ENCODE measurements at places on chromosomes 3 and 15.

DNA sequence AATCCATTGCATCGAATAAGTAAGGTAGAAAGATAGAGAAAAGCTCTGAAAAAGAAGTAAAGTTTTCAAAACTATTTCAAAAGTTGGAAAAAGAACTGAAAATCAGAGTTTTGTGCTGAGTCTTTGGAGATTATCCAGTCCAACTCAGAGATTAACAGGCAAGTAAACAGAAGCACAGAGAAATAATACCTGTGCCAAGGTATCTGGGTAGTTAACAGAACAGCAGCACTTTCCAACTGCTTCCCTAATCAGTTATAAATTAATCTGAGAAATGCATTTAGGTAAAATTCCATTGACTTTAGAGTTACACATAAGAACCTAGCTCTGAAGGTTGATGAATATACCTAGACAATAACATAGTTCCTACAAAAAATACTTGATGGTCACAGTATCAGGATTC lies 355.3 kb downstream of the TBC1D5 start:
- no peak for DNase-seq

DNA sequence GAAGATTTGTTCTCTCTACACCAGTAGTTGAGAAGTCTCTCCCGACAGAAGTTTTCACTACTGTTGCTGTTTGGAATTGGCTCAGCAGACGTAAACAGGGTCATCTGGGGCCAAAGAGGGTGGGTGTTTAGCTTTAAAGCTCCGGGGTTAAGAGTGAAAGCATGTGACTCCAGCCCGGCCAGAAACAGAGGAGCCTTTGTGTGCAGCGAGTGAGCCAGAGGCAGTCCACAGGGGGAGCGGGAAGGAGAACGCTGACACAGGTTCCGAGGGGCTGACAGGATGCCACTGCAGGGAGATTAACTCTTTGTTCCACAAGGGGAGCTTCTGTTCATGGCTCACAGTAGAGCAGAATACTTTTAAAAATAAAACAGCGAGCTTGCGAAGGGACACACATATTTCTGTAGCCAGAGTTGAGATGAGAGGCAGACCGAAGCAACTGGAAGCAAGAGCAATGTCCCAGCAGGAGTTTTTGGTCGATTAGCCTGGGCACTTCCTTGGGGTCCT lies 26.9 kb downstream of the BMF start:
- no peak for DNase-seq

- no peak for DNase-seq
Measured at GRCh38 chr15:98776607-98777281, 128.4 kb downstream of the IGF1R start.

GRCh38 chr15:64456634-64457108 lies 3.7 kb upstream of the ZNF609 start:
- DNase-seq: no peak

GRCh38 chr15:74716651-74717050 lies 8.7 kb downstream of the CYP1A1 start:
- DNase-seq: no peak

DNA sequence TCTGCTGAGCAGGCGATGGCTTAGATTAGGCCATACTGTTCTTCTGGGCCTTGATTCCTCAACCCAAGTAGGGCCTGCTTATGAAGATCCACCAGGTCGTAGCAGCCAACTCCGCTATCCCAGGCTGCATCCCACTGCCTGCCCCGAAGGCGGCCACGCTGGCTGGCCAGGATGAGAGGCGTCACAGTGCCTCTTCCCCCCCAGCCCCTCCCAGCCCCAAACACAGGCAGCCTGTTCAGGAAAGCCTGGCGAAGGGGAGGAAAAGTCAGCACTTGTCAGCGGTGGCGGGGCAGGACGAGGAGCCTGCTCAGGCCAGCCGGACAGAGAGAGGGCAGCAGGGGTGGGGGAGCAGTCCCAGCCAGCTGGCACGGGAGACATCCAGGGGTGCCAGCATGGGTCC lies 11.2 kb downstream of the PTH1R start:
- no peak for DNase-seq

GRCh38 chr3:192122832-192123594 lies 604.3 kb downstream of the FGF12 start:
- no peak for DNase-seq

- DNase-seq: no peak
Measured at GRCh38 chr3:188941103-188941502, 230.7 kb upstream of the TPRG1 start.

- DNase-seq: no peak
Measured at GRCh38 chr3:165144271-165144670, 51.9 kb downstream of the SLITRK3 start.

GRCh38 chr15:49664716-49665115 lies 43.9 kb downstream of the DTWD1 start:
- no peak for DNase-seq
